ENCODE measurements at places on chromosomes 2 and 18. TPM values are rescaled to one million over a fixed set of nuclear protein-coding genes. Genes with fewer than 3 reads are reported as not detected.

The EPB41L3 gene
- total RNA-seq: 13.7 TPM

The TCF23 gene
- not detected for total RNA-seq

The RASGRP3 gene
- total RNA-seq: 11.8 TPM

The PPIG gene
- total RNA-seq: 53.4 TPM

The KCNS3 gene
- total RNA-seq: not detected
